ENCODE measurements at places on chromosomes 7 and 10.
A peak's percentile ranks its signal among the peaks of the same experiment; 100 is the strongest.

- no peak for DNase-seq
These were observed 441.8 kb upstream of the MKI67 start for GRCh38 chr10:128568041-128568440.

GRCh38 chr10:45308707-45309106 is 6.7 kb downstream of the OR13A1 start:
- no peak for DNase-seq

- no peak for DNase-seq
These were observed 639.2 kb upstream of the POT1 start for GRCh38 chr7:125568799-125569198.

- DNase-seq = no peak
These were observed 23.4 kb downstream of the COX15 start for GRCh38 chr10:99708428-99709012.

GRCh38 chr7:116271963-116272886 is 61.9 kb downstream of the TES start:
- peak; percentile 7 for DNase-seq

DNA sequence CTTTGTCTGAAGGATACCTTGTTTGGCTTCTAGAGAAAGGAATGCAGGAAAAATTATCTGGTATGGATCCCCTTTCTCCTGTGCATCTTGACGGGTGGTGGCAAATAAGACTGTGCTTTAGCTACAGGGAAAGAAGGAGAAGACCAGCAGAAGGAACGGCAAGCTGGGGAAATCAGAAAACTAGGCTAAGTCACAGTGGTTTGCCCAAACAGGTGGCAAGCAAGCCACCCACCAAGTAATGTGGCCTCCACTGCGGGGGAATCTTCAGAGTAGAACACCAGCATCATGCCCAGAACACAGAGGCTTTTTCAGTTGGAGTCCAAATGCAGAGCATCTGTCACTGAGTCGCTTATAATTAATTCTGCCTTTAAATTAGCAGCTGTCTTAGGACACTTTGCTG is 282.8 kb downstream of the PHF14 start:
- no peak for DNase-seq

DNA sequence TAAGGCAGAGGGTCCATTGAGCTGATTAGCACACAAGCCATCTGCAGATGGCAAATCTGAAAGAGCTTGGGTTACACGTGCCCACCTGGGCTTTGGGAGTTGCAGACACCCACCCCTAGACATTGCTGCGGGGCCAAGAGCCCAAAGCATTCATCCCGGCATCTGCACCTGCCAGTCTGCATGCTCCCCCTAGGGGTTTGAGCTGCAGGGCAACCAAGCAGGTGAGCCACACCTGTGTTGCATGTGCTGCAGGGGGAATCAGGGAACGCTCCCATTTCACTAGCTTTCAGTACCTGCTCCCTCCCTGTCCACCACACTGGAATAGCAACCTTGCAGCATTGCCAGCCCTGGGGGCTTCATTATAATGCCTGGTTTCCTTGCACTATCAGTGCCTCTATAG is 21.1 kb downstream of the C7orf33 start:
- no peak for DNase-seq

DNA sequence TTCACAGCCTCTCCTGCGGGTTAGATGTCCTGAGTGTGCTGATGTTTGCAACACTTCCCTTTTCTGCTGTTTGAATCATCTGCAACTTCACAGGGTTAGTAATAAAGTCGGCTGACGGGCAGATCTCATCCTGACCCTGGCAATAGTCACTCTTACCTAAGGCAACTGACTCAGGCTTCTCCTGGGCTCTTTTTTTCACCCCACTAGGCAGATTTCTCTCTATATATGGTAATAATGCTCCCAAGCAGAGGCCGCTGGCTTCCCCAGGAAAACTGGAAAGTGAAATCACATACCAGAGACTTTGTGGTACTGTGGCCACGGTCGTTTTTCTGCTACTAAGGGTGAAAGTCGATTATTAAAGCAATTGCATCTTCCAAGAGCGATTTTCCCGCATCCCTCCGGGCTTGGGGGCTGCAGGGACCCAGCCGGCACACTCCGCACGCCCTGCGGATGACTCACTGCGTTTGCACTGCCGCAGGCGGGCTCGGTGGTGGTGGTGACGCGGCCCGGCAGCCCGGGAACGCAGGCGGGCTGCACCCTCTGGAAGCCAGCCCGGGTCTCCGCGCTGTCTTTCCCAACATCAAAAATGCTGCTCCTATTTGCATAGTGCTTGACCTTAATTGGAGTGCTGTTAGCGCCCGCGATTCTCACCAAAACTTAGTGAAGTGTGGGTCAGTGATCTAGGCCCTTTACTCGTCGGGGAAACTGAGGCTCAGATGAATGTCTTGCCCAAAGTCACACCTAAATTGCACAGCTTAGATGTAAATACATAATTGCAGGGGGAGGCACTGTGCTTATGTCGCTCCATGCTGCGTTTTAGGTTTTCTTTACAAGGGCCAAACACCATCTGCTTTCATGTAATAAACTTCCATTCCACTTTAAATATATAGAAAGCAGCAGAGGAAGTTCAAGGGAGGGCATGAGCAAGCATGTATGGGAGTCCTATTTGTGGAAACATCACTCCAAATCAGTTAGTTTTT is 47.6 kb upstream of the ITGB1 start:
- no peak for DNase-seq

GRCh38 chr10:70985824-70986622 is 97.7 kb upstream of the PCBD1 start:
- DNase-seq = no peak

DNA sequence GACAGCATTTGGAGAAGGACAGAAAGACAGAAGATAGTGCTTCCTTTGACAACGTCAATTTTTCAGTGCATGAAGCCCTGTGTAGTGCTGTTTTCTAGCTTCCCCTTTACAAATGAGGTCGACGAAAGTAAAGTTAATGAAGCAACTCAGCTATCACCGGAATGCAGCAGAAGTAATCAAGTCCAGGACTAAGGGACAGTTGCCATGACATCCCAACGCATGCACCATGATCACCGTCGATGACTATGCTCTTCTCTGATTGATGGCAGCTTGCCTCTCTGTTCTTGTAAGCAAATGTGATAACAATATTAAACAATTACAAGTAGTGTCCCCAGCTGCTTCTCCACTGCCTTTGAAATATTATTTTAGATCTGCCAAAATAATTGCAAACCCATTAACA is 205.8 kb downstream of the FRMD4A start:
- peak; percentile 27 for DNase-seq

DNA sequence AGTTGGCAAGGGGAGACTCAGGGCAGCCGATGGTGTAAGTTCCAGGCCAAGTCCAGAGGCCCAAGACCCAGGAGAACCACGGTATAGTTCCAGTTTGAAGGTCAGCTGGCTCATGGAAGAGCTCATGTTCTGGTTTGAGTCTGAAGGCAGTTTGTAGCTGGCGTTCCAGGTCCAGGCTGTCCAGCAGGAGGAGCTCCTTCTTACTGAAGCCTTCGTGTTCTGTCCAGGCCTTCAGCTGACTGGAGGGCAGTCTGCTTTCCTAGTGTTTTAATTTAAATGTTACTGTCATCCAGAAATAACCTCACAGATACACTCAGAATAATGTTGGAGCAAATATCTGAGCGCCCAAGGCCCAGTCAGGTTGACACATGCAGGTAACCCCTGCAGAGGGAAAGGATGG is 4.2 kb downstream of the SUN1 start:
- no peak for DNase-seq

DNA sequence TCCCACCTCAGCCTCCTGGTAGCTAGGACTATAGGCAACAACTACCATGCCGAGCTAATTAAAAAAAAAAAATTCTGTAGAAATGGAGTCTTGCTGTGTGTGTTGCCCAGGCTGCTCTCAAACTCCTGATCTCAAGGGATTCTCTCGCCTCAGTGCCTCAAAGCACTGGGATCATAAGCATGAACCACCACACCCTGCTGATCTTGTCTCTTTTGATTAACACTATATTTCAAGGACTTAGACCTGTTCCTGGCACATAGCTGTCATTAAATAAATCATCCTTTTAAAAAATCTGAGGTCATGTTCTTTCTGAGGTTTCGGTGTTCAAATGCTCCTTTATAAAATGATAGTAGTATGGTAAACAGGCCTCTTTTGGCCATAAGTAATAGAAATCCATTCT is 4.8 kb downstream of the PALS2 start:
- no peak for DNase-seq

DNA sequence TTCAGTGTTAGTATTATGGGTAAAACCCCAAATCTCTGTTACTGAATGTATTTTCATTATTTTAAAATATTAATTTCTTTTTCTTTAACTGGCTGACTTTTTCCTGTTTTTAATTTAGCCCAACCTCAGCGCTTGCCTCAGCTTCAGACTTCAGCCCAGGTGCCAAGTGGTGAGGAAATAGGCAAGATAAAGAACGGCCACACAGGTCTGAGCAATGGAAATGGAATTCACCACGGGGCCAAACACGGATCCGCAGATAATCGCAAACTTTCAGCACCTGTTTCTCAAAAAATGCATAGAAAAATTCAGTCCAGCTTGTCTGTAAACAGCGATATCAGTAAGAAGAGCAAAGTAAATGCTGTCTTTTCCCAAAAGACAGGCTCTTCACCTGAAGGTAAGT is 57.5 kb downstream of the MDFIC start:
- DNase-seq = no peak

DNA sequence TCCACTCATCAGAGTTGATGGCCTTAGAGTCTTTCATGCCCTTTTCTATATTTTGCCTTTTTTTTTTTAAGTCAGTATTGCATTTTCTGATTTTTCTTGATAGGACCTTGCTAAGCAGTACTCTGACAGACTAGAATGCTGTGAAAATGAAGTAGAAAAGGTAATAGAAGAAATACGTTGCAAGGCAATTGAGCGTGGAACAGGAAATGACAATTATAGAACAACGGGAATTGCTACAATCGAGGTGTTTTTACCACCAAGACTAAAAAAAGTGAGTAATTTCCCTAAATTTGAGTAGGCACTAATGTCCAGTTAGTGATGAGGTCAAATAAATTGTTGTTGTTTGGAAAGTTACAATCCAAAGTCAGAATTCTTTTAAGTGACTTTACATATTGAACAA is 7.4 kb downstream of the NUB1 start:
- DNase-seq = no peak

DNA sequence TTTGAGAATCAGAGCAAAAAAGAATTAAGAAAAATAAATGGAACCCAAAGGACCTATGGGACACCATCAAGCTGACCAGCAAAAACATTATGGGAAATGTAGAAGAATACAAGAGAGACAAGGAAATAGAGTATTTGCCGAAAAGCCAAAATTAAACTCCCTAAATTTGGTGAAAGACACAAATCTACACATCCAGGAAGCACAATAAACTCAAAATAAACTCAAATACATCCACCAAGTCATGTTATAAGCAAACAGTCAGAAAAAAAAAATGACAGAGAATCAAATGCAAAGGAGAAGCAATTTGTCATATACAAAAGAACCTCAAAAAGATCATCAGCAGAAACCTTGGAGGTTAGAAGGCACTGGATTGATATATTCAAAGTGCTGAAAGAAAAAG is 105.4 kb downstream of the ZNF33B start:
- DNase-seq = no peak

DNA sequence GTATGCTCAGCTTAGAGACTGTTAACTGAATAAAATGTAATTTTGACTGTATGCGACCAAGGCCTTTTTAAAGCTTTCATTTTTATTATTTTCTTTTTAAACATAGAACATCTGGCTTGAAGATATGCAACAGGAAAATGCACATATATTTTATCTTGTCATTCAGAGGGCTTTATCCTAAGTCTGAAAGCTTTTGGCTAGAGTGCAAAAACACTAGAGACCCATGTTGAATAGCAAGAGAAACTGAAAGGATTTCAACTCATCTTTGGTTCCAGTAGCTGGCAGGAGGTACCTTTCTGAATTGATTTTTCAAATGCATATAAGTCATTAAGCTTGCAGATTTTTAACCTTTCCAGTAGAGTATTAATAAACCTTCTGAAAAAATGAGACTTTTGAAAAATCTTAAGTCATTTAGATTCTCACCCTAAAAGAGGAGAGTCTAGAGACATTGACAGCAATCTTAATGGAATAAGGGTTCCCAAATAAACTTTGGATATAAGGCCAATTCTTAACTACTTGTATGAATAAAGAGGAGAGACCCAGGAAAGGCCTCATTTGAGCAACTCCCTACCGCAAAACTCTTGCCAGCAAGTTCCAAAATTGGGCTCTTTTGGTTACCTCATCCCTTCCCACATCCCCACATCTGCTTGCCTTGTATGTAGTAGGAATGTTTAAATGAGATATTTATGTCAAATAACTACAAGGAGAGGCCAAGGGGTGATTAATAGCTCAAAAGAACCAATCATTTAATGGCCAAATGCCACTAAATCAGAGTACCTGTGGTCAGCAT is 454.4 kb downstream of the HTR7 start:
- peak; percentile 8 for DNase-seq

DNA sequence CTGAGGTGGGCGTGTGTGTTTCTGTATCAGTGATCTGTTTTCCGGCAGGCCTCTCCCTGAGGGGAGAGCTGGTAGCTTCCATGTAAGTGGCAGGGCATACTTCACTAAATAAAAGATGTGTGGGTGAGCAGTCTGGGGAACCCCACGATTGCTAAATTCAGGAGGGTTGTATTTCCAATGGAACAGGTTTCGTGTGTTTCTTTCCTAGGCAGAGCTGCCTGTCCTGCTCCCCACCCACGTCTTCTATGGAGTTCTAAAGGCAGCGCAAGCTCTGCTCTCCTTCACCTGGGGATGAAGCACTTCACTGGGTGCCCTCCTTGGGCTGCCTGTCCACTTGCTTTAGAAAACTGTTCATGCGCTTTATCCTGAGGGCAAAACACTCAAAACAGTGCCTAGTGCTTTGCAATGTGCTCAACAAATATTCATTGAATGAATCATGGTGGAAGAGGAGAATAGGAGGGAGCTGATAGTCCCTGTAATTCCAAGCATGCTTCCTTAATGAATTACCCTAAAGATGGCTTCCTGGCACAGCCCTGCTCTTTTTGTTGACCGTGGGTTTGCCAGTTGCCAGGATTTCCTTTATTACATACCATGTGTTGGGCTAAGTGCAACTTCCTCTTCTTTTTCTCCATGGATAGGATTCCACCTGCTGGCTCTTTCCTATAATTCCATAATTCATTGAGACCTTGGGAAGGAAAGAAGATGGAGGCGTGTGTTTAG is 50.6 kb upstream of the SRPK2 start:
- DNase-seq = no peak

All from renal cortex interstitium (tissue), 15 donors.